ENCODE measurements at places on chromosomes 2 and 18.

DNA sequence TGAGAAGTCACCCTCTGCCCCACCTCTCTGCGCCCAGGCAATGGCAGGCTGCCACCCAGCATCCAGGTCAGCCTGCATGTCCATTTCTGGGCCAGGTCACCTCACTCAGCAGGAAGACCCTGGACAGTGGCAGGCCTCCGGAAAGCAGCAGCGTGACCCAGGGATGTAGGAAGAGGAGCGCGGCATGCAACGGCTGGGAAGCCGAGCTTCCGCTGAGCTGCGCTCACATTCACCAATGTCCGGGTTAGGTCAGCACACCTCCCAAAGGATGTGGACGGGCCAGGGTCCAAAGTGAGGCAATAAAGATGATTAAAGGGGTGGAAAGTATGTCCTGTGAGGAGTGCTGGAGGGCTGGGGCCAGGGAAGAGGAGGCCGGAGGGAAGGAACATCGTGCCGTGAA is 174.5 kb downstream of the CTIF start:
- DNase-seq = peak; percentile 62

DNA sequence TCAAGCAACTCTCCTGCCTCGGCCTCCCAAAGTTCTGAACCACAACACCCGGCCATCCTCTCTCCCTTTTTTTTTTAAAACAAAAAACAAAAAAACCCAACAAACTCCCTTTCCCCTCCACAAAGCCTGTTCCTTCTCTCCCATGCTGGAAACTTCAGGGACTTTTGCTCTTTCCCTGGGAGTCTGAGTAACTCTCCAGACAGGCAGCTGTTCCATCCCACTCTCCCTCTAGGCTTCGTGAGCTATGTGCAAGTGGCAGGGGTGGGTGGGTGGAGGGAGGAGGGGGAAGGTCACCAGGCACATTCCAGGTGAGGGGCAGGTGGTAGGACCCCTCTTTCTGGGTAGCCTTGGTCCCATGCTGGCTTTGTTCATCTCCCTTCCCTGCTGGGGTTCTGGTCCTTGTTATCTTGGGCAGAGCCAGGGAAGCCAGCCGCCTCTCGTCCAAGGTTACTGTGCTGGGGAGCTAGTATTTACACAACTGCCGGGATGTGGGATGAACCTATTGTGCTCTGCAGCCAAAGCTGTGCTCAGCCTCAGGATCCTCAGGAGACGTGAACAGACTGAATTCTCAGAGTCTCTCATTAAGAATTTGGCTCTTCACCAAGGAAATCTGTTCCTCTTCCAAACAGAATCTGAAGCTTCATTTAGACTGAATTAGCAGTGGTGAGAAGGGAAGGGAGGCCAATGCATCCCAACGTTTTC is 106.9 kb downstream of the LIPG start:
- DNase-seq = peak; percentile 26

- no peak for DNase-seq
Observed at GRCh38 chr2:241629762-241630435, 7.1 kb downstream of the THAP4 start.

- DNase-seq = no peak
Observed at GRCh38 chr2:236755278-236755840, 185.7 kb downstream of the ACKR3 start.

DNA sequence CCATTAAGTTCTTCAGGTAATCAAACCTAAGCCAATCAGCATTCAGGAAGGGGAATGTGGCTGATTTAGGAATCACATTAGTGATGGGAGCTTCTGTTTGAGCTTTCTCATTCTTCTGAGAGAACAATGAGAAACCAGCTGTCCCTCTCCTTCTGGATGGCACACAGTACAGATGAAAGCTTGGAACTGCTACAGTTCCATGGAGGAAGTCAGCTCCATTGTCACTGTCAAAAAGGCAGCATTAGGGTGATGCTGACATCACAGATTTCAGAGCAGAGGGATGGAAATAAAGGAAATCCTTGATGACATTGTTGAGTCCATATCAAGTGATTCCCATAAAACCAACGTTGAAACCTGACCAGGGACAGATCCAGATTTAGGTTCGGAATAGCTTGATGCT is 36.1 kb upstream of the ACYP2 start:
- no peak for DNase-seq

GRCh38 chr2:215299337-215299859 is 12.5 kb upstream of the ATIC start:
- DNase-seq = no peak

GRCh38 chr18:22385718-22386117 is 32.0 kb downstream of the CTAGE1 start:
- peak; percentile 95 for DNase-seq

DNA sequence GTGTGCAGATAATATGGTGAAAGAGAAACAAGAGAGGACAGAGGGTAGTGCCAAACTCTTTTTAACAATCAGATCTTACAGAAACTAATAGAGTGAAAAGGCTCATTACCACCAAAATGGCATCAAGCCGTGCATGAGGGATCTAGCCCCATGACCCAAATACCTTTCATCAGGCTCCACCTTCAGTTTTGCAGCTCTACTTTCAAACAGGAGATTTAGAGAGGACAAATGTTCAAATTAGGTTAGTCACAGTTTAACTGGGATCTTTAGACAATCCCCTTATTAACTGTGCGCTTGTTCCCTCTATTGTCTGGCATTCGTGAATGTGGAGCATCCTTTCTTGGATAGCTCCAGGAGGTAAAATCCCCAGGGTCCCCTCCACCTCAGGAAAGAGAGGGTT is 1209.3 kb upstream of the CHAC2 start:
- DNase-seq = no peak

- DNase-seq = no peak
Observed at GRCh38 chr2:71587509-71588073, 134.2 kb downstream of the DYSF start.

- no peak for DNase-seq
Observed at GRCh38 chr18:63320975-63321265, 1.4 kb upstream of the BCL2 start.

DNA sequence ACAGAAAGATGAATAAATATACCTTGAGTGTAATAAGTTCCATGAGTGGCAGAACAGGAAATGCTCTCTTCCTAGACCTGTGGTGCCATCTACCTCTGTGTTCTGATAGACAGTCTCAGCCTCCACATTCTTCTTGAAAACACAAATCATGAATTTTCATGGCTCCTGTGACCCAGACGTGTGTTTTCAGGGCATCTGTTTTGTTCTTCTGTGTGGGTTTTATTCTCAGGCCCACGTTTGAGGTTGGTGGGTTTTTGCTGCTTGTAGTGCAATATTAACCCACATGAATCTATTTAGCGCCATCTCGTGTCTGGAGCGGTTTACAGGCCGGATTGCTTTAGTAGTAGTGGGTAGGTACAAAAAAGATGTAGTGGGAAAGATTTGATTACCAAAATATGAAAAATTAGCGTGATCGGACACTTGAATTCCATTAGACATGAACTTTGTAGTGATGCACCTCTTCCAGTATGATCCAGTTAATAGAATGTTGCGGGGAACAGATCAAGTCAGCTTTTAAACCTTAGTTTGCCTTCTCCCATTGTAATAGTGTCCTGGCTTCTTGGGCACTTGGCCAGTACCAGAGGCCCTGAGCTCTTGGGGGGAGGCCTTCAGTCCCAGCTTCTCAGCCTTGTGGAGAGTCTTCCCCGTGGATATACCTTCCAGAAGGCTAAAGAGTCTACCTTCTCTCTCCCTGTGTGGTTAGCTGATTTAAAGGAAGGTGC is 256.5 kb downstream of the TPGS2 start:
- peak; percentile 62 for DNase-seq

DNA sequence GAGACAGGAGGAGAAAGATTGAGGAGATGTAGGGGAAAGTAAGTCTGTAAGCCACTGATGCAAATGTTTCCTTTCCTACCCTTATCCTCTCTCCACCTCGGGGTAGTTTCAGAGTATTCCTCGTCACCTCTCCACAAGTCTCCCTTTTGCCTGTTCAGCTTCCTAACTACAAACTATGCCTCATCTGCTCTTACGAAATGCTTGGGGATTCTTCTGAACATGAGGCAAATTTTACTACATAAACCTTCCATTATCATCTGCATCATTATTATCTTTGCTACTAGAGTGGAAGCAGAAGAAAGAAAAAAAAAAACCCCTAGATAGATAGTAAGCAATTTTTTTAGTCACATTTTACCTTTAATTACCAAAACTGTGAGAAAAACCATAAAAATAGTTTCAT is 43.1 kb upstream of the CWC22 start:
- DNase-seq = no peak

DNA sequence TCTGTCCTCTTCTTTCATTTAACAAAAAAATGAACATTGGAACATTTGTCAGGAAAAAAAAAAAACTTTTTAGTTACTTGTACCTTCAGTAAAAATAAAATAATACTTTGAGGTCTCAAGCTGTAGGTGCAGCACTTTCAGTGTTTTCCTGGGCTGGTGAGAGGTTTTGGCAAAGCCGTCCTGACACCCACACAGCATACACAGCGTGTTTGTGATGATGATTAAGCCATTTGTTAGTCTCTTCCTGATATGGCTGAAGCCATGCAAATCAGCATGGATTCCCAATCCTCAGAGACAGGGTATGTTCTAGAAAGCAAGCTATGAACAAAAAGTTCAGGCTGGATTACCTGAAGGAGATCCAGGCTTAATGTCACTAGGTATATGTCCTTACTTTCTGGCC is 236.8 kb downstream of the ZNF516 start:
- no peak for DNase-seq

DNA sequence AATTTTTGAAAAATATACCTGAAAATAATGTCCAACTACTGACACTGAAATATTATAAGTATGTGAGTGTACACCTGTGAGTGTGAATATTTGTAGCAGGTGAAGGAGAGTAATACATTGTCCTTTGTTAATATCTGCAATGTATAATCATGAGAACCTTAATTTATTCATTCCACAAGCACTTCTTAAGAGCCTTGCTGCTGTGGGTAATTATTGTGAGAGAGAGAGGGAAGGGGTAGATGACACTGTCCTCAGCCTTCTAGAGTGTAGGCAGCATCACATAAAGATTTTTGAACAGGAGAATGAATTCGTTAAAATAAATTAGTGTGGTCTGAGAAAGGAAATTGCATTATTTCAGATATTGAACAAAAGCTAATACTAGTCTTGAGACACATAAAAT is 157.2 kb downstream of the MAP2 start:
- no peak for DNase-seq

GRCh38 chr2:16296331-16297250 is 356.2 kb downstream of the MYCN start:
- DNase-seq = no peak

DNA sequence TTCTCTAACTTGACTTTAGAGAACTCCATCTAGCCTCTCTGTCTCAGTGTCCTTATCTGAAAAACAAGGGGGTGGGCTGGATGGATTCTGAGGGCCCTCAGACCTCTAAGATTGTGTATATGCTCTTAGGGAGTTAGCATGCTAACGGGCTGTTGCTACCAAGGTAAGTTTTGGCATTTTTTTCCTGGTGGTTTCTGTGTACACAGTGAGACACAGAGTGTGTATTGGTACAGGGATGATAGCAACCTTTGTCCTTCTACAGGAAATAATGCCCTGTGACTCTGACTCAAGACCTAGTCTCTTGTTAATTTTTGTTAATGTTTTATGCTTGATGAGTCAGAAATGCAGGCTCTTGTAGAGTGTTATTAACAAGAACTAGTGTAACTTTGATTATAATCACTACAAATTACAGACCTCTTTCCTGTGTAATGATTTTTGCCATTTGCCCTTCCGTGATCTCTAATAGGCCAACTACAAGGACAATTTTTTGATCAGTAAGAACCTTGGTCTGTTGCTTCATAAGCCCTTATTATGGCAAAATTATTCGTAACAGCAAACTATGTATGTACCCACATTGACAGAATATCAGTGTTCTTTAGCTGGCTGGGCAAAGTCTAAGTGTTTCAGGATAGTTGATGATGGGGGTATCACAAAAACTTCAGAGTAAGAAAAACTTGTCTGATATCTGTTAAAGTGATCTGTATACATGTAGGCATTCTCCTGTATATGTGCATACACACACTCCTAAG is 89.7 kb downstream of the SPTBN1 start:
- peak; percentile 37 for DNase-seq

DNA sequence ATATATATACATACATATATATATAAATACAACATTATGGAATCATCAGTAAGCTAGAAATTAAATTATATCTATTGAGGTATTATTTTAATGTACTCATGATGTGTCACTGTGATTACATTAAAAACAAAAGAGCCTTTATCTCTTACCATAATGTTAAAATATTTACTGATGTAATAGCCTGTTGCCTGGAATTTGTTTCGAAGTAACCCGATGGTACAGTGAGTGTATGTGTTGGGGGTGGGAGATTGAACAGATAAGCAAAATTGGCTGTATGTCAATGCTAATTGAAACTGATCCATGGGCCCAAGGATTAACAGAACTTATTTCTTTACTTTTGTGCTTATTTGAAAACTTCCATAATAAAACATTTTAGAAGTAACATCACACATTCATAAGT is 1473.2 kb downstream of the LRP1B start:
- DNase-seq = peak; percentile 58

DNA sequence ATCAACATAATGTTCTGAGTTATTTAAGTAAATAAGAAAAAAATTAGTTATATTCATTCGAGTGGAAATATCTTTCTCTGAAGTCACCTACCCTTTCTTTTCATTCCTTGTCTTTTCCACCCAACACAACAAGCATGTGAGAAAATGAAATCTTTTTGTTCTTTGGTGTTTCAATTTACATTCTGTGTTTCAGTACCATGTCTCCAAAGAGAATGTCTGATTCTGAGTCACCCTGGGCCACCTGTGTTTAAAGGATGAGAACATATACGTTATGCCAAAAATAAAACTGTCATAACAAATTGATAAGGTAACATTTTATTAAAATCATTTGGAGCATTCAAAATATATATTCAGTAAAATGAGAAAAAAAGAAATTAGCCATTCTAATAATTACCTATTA is 470.8 kb downstream of the ZNF804A start:
- no peak for DNase-seq

GRCh38 chr2:230520875-230521155 is 104.8 kb downstream of the SP100 start:
- peak; percentile 70 for DNase-seq

DNA sequence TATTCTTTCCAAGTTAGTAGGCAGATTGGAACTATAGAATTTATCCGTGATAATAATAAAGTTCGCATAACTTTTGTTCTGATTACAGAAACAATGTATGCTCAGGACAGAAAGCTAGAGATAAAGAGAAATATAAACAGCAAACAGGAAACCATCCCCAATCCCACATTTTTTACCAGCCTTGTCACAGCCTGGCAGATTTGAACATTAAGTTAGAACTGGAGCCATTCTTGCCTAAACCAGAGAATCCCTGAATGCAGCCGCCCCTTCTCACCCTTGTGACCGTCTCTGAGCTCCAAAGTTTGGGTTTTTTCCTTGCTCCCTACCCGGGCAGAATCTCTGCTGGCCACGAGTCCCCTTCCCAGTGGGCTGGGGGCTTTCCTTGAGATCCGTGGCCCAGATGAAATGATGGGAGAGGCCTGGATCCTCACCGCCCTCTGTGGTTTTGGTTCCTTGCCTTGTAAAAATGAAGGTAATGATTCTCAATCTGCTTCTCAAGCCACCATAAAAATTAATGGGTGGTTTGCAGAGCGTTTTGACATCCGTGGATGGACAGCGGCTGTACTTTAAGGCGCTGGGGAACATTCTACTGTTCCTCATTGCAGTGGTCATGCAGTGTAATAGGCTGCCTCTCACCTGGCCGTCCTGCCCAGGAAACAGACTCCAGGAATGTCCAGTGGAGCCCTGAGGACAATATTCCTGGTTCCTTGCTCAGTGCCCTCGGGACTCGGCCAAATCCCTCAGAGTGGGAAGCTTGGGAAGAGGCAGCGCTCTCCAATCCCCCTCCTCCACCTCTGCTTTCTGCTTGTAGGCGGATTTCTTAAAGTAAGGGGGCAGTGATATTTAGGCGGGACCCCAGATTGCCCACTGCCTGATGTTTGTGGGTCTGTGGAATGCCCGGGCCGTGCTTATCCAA is 1.6 kb downstream of the SH3BP4 start:
- peak; percentile 40 for DNase-seq

- DNase-seq = no peak
Observed at GRCh38 chr2:112465382-112465781, 16.6 kb upstream of the TTL start.

Measured in fibroblast of skin of right biceps (primary cell).